ENCODE measurements at places on chromosomes 7 and 10.

DNA sequence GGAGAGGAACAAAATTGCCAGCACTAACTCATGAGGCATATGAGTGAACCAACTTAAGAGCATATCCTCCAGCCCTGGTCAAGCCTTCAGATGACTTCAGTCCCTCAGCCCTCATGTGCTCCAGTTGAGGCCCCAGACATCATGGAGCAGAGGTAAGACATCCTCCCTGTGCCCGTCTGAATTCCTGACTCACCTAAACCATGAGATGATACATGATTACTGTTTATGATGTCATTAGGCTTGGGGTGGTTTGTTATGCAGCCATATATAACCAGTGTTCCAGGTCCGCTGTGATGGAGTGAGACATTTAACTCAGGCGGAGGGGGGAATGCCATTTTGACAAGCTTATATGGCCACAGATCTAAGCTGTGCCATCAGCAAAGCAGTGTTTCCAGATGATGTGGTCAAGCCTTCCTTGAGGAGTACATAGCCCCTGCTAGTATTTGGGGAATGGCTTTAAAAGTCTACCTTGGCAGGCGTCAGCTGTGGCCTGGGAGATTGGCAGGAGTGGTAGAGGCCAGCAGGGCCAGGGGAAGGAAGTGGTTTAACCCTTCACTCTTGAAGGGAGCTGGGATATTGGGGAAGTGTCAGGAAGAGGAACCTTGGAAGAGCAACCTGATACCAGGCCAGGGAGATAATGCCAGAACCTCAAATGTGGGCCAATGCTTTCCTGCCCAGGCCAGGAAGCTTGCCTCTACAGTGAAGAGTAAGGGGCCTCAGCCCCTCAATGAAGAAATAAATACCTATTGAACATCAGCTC is 343.0 kb upstream of the PODXL start:
- DNase-seq = no peak

- DNase-seq = no peak
Observed at GRCh38 chr10:78645975-78646374, 422.8 kb upstream of the ZMIZ1 start.

- no peak for DNase-seq
Observed at GRCh38 chr10:6045314-6045848, 16.8 kb downstream of the IL2RA start.

- DNase-seq = no peak
Observed at GRCh38 chr10:52778511-52779392, 6.2 kb upstream of the MBL2 start.

DNA sequence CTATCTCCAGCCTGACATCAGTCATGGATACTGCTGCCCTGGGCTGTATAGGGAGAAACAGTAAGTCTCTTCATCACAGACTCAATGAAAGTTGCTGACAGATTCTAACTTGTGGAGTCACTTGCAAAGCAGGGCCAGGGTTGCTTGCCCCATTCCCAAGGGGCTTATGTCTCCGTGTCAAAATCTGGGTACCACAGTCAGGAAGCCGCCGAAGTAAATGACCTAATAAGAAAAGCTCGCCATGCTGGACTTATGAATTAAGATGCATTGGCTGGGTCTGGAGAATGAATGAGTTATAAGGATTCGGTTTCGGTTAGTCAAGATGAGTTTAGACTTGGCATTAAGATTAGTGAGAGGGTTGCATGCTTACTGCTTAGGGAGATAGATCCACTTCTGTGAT is 10.8 kb upstream of the OR6V1 start:
- no peak for DNase-seq

All from GM12891 (cell line).